SJSA1 (cell line): ENCODE measurements at places on chromosomes 7 and 10. TPM values are rescaled to one million over a fixed set of nuclear protein-coding genes. Genes with fewer than 3 reads are reported as not detected.

Gene PIK3CG
- total RNA-seq, result 0.84 and 1.2 TPM in 2 replicates

Gene CCDC172
- not detected in 2 replicates for total RNA-seq

Gene GBX1
- not detected in 2 replicates for total RNA-seq

Gene TMEM236
- 0.08 TPM in 1 of 2 replicates, not detected in the other for total RNA-seq

Gene FAM237B
- not detected in 2 replicates for total RNA-seq

Gene SEMA3A
- 17.6 and 29.2 TPM in 2 replicates for total RNA-seq

Gene CHN2
- total RNA-seq, result 0.21 TPM in 1 of 2 replicates, not detected in the other

Gene HTRA1
- 8.4 and 12.3 TPM in 2 replicates for total RNA-seq

Gene TMEM196
- total RNA-seq, result not detected in 2 replicates

Gene ZNF800
- 7.5 and 16.3 TPM in 2 replicates for total RNA-seq

Gene SAMD9
- 11.1 and 19.7 TPM in 2 replicates for total RNA-seq

GRCh38 chr10:57624856-57625592 is 642.7 kb downstream of the IPMK start:
- DNase-seq, result no peak

- DNase-seq, result no peak
These were observed 108.0 kb upstream of the EFCAB10 start for GRCh38 chr7:105689067-105689819.

DNA sequence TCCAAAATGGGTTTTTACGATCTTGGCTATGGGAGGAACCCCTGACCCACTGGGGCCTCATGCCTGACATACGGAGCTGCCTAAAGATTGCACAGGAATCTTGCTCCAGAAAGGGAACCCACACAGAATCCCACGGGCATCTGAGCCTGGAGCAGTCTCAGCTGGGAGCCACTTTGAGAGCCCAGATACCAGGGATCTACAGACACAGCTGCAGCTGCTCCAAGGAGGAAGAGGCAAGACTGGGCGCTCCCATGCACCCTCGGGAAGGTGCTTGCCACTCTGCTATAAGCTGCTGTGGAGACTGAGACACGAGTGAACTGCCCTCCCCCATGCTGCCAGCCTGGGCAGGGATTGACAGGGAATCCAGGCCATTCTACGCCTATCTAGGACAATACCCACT is 202.5 kb downstream of the REEP3 start:
- no peak for DNase-seq

DNA sequence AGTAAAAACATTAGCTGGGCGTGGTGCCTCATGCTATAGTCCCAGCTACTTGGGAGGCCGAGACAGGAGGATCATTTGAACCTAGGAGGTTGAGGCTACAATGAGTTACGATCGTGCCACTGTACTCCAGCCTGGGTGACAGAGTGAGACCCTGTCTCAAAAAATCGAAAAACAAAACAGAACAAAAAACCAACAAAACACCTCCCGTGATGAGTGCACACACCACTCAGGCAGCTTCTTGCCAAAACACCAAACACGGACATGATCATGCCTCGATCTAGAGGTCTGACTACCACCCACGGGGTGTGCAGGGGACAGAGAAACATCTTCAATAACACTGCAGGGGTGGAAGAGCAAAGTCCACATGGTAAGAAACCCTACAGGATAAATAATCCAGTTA is 44.4 kb downstream of the AMZ1 start:
- no peak for DNase-seq

GRCh38 chr7:88458279-88458678 is 151.6 kb upstream of the STEAP4 start:
- no peak for DNase-seq

DNA sequence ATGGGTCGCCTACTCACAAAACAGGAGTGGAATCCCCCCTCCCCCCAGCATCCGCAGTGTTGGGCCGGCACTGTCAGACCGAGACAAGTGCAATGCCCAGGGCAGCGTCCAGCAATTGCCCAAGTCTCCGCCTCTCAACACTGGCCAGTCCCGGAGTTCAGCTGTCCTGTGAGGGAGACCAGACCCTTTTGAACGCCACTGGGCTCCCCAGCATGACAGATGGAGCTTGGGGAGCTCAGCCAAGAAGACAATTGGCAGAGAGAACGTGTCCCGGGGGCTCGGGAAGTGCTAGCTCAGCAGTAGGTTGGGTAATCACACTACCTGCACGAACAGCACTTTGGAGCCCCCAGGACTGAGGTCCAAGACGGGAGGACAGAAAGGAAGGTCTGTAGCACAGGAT is 4.7 kb downstream of the COPS6 start:
- no peak for DNase-seq

- no peak for DNase-seq
These were observed 209.8 kb downstream of the ACTR3B start for GRCh38 chr7:152969335-152969734.

DNA sequence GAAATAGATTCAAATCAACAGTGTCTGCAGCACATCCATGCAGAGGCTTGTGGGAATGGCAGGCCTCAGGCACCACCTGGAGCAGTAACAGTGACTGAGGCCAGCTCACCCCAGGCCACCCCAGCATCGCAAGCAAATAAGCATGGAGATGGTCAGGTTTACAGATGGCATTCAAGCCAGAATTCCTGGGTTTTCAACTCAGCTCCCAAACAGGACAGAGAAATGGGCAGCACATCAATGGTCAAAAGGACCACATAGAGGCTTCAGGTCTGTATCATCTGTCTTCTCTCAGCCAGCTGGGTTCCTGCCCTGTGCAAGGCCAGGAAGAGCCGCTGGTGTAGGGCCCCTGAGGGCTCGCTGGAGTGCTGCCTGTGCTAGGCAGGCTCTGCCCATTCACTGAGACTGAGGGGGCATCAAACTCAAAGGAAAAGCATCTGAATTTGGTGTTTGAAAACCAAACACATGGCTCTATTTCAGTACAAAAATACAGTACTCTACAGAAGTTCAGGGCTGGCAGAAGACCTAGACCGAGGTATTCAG is 112.5 kb downstream of the KMT2E start:
- DNase-seq, result no peak

- DNase-seq, result no peak
These were observed 659.3 kb downstream of the PARD3 start for GRCh38 chr10:34155812-34156211.

DNA sequence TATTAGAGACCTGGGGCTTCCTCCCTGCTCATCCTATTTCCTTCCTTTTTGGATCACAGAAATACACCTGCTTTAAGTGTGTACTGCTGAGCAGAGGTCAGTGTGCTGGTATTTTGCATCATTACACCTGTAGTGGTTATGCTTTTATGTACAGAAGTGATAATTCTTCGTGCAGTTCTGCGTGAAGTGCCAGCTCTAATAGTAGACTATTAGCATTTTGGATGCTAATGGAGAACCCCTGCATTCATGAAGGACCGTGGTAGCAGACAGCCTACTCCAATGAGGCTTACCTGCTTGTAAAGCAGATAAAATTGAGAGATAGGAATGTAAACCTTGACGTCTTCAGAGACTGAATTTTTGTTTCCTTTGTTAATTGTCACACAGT is 114.3 kb downstream of the CDK14 start:
- DNase-seq, result no peak

DNA sequence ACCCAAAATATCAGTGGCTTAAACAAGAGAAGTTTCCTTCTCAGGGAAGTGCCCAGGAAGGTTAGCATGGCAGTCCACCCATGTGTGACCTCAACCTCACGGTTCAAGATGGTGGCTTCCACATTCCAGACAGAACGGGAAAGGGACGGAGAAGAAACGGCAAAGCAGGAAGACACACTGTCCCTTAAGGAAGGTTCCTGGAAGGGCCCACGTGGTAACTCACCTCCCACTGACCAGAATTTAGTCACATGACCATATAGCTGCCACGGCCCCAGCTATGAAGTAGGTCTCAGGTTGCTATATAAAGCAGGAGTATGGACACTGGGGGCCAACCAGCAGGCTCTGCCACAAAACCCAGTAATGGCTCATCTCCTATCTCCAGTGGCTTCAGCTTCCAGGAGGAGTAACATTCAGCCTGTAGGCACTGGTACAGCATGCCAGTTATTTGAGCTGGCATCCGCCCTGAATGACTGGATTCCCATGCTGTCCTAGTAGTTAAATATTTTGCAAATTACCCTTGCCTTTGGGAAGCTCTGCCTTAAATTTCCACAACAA is 278.5 kb upstream of the KLF14 start:
- DNase-seq, result no peak

DNA sequence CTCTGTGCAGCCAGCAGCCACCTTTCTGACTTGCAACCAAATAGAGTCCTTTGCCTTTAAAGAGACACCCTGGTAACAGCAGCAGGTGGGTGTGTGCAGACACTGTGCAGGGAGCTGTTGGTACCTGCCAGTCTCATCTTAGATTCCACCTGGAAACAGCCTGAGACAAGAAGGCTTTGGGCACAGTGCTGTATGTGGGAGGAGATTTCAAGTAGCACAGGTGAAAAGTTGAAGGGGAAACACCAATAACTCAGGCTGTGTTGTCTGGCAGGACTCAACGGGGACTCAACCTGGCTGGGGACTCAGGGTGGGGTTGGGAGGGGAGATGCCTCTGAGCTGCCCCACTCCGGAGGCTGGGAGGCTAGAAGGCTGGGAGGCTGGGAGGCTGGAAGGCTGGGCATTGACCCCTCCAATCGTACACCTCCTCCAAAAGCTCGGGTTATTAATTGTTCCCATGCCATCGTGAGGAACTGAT is 6.7 kb downstream of the CPXM2 start:
- DNase-seq, result no peak

GRCh38 chr10:78756604-78757343 is 312.0 kb upstream of the ZMIZ1 start:
- peak; percentile 89 for DNase-seq

- DNase-seq, result no peak
These were observed 6.6 kb upstream of the ITIH2 start for GRCh38 chr10:7696545-7696944.

GRCh38 chr10:57353403-57354003 is 914.2 kb downstream of the IPMK start:
- no peak for DNase-seq

- no peak for DNase-seq
These were observed 803.6 kb downstream of the SORCS1 start for GRCh38 chr10:106360870-106361269.

GRCh38 chr7:90597563-90598253 is 1.6 kb downstream of the CDK14 start:
- DNase-seq, result no peak

DNA sequence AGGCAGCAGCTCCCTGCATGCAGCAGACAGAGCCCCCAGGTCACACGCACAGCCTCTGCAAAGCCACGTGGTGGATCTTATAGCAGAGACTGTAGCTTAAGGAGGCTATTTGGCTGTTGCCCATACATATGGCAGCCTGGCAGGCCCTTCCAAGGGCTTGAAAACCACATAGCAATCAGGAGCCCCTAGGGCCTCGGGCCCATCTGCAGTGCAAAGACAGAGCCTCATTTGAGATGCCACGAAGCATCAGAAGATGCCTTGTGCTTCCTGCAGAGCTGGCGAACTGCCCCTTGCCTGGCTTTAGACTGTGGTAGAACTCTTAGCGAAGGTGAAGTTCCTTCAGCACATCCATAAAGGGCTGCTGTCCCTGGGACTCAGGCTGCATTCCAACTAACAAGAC is 309.9 kb downstream of the GRID1 start:
- no peak for DNase-seq

DNA sequence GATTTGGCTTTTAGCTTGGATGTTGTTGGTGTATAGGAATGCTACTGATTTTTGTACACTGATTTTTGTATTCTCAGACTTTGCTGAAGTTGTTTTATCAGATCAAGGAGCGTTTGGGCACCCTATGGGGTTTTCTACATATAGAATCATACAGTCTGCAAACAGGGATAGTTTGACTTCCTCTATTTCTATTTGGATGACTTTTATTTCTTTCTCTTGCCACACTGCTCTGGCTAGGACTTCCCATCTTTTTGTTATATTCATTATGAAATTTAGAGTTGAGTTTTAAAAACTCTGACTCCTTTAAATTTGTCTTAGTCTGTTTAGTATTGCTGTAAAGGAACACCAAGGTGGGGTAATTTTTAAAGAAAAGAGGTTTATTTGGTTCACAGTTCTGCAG is 4.7 kb downstream of the ZNF786 start:
- no peak for DNase-seq

DNA sequence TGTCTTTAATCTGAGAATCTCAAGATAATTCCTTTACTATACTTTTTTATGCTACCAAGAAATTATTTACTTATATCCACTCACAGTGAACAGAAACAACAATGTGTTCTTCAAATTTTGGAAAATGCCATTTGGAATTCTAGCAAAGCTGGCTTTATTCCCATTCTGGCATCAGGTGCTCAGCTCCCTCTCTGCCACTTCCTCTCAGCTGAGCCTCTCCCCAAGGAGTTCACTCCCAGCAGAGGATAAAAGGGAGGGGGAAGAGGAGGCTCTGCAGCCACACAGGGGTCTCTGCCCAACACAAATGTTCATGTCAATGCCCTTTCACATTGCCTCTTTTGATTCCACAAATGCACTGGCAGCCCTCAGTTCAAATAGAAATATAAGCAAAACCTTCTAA is 116.9 kb downstream of the CPEB3 start:
- no peak for DNase-seq

DNA sequence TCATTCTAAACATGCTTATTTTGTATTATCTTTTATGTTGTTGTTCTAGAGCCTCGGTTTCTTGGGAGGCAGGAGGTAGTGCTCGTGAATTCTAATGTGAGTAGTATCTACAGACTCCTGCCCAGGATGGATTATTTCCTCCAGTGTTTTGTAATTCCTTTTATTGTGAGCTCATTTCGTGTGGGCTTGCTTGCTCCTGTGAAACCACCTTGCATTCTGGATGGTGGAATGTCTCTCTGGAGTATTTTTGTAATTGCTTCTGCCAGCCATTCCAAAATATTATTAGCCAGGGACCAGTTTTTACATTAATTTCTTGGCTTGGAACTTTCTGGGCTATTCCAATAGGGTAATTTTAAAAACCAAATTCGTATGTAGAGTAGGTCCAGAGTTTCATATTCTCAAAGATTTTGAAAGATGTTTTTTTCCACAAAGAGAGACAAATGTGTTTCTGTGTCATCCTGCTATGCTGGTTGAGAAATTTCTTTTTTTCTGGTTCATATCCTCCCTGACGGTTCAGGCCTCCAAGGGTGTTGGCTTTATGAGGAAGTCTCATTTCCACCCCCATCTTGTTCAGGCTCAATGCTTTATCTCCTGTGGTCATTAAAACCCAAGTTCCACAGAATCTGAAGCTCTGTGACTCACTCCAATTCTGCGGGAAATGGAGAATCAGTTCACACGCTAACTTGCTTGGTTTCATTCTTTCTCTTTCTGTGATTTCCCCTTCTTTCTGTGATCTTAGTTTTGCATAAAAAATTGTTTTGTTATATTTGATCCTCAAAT is 41.7 kb upstream of the CALD1 start:
- peak; percentile 94 for DNase-seq

DNA sequence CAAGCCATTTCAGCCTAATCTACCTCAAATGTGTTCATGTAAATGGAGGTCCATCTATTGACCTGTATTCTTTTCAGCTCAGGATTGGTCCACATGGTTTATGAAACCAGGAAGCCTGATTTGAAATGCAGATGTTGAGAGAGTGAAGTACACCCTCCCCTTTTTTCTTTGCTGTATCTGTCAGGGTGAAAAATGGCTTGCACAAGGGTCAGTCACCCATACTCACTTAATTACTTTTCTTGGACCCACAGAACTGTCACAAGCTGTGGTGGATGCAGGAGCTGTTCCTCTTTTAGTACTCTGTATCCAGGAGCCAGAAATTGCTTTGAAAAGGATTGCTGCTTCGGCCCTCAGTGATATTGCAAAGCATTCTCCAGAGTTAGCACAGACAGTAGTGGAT is 41.2 kb downstream of the SPAG6 start:
- DNase-seq, result no peak
